Thymus (tissue), 14 donors: ENCODE measurements at places on chromosomes 11 and 22.

DNA sequence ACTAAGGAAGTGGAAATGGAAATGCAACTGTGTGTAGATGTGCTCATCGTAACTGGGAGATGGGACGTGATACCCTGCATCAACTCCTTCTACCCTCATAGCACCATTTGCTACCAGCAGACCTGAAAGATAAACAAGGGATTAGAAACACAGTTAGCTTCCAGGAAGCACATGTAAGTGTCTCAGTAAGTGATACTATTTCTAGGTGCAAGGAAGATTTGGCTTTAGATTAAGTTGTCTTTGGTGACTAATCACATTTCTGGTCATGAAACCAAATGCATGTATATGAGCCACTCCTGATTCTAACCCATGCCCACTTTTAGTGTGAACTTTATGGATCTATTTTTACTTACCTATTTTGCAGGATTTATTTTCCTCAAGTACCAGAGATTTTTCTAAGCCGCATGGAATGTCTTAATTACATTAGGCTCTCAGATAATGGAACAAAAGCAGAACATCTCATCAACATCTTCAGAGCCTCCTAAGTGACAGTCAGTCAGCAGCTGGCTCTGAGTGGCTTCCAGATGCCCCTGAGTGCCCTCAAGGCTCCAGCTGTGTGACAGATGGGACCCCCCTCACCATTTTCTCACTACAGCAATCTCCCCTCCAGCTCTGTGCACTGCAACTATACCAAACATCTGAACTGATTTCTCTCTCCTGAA is 21.2 kb downstream of the SLC5A12 start:
- no peak for DNase-seq

DNA sequence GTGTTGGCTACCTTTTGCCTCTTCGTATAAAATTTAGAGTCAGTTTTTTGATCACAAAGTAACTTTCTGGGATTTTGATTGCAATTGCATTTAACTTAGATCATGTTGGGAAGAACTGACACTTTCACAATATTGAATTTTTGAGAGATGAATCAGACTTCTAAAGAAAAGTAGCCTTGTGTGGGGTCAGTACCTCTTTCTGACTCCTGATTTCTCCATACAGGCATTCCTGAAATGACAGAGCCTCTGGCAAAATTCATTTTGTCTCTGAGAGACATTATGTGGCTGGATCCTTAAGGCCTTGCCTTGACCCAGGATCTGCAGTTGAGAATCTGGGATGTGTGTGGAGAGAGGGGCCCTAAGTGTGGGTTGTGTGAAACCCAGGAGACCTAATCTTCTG is 37.8 kb downstream of the PPFIBP2 start:
- no peak for DNase-seq

GRCh38 chr11:45812581-45813548 is 7.9 kb downstream of the SLC35C1 start:
- DNase-seq = no peak

GRCh38 chr11:62688491-62688890 is 839 bp downstream of the LRRN4CL start:
- no peak for DNase-seq

DNA sequence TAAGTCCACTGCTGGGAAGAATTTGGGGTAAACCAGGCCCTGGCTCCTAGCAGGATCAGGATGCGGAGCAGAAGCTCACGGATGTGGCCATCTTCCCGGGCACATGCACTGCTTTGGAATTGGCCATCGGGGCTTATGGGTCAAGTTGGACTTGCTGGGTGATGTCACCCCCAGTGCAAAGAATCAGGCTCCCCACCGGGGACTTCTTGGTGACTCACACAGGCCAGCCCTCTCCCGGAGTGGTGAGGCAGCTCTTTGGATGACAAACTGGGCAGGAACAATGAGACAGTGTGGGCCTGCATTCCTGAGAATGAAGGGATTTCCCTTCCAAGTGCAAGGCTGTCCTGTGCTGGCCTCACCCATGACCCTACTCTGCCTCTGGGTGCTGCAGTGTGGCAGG is 128.8 kb upstream of the ANO1 start:
- DNase-seq = no peak

DNA sequence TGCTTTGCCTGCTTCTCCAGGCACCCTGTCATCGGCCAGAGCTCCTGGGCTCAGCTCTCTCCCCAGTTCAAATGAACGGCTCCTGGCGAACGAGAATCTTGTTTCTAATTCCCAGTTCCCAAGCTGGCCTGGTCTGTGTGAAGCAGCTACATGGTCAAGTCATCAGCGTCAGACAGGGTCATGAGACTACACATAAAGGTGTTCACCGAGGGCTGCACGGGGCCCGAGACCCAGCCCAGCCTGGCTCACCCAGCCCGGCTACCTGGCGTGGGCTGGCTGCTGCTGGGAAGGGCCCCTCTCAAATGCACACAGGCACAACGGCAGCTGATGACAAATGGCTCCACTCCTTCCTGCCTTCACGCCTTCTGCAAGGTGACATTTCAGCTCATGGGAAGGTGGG is 14.6 kb upstream of the CELSR1 start:
- DNase-seq = no peak

DNA sequence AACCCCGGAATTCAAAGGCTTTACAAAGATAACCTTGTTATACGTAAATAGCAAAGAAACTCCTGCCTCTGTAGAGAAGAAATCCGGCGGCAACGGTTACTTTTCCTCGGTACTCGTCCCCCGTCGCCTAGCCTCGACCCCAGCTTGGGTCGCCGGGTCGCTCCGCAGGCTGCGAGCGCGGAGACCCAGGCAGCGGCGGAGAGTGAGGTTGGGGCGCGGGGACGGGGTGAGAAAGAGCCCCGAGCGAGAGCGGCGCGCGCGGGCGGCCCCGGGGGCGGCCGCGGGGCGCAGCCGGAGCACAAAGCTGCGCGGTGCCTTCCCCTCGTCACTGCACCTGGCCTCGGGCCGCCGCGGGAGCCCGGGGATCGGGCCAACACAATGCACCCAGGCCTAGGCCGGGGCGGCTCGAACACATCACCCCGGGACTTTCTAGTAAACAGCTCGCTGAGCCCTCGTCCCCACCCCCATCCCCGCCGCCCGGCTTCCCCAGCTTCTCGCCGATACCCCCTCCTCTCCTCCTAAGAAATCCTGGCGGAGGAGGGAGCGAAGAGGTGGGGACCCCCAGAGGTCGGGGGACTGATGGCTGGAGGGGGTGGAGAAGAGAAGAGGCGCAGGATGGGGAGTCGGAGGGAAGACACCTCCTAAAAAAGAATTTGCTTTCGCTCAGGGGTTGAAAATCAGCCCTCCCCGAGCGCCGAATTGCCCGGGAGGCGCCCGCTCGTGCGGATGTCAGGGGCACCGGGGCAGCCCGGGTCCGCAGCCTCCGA is 845 bp downstream of the MPPED2 start:
- no peak for DNase-seq

DNA sequence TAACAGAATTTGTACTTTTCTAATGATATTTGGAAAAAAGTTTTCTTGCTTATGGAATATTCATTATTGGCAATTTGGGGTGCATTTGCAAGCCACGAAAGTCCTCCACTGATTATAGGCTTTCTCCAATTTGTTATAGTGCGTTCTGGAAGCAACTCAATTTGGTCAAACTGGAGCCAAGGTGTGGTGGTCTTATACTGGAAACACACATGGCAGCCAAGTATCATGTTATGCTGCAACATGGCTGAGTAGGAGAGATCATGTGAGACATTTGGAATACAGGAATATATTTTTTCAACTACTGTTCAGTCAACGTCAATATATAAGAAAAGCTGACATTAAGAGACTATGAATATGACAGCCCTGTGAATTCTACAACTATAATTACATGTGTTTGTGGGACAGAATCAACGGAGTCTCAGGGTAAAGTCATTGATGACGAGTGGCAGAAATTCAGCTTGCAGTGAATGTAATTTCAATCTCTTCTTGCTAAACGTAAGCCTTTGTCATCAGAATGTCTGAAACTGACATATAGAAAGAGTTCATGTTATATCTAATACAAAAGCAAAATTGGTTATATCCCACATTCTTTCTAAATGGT is 83.8 kb upstream of the FIBIN start:
- no peak for DNase-seq

DNA sequence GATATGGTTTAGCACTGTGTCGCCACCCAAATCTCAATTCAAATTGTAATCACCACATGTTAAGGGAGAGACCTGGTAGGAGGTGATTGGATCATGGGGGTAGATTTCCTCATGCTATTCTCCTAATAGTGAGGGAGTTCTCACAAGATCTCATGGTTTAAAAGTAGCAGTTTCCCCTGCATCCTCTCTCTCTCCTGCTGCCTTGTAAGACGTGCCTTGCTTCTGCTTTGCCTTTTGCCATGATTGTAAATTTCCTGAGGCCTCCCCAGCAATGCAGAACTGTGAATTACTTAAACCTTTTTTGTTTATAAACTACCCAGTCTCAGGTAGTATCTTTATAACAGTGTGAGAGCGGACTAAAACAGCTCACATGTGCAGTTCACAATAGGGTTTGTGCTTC is 1668.7 kb upstream of the RAG2 start:
- DNase-seq = no peak

GRCh38 chr11:25860677-25861450 is 471.1 kb upstream of the ANO3 start:
- DNase-seq = no peak
